GM12892 (cell line): ENCODE measurements at places on chromosomes 12 and 14.

- peak; percentile 58 for DNase-seq
Measured at GRCh38 chr12:121590476-121591143, 9.8 kb upstream of the KDM2B start.

DNA sequence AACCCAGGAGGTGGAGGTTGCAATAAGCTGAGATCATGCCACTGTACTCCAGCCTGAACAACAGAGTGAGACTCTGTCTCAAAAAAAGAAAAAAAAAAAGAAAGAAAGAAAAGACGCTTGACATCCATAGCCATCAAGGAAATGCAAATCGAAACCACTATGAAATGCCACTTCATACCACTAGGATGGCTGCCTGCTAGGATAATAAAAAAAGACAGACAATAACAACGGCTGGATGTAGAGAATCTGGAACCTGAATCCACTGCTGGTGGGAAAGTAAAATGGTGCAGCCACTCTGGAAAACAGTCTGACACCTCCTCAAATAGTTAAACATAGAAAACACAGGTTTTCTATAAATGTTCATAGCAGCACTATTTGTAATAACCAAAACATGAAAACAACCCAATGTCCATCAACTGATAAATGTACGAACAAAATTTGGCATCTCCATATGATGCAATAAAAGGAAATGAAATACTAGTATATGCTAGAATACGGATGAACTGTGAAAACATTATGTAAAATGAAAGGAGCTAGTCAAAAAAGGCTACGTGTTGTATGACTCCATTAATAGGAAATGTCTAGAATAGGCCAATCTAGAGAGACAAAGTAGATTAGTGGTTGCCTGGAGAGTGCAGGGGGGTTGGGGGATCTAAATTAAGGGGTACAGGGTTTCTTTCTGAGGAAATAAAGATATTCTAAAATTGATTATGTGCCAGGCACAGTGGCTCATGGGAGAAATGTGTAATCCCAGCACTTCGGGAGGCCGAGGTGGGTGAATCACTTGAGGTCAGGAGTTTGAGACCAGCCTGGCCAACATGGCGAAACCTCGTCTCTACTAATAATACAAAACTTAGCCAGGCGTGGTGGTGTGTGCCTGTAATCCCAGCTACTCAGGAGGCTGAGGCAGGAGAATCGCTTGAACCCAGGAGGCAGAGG is 9.7 kb downstream of the WSB2 start:
- DNase-seq, result no peak

- DNase-seq, result no peak
Measured at GRCh38 chr12:97131220-97131981, 224.3 kb downstream of the NEDD1 start.

GRCh38 chr12:57133916-57134315 is 5.6 kb downstream of the LRP1 start:
- no peak for DNase-seq

GRCh38 chr12:45973526-45973925 is 16.8 kb downstream of the SCAF11 start:
- no peak for DNase-seq

GRCh38 chr12:12456637-12457036 is 99.8 kb downstream of the BORCS5 start:
- DNase-seq, result no peak

- DNase-seq, result no peak
Measured at GRCh38 chr14:105925615-105926372, 399.4 kb downstream of the TMEM121 start.

DNA sequence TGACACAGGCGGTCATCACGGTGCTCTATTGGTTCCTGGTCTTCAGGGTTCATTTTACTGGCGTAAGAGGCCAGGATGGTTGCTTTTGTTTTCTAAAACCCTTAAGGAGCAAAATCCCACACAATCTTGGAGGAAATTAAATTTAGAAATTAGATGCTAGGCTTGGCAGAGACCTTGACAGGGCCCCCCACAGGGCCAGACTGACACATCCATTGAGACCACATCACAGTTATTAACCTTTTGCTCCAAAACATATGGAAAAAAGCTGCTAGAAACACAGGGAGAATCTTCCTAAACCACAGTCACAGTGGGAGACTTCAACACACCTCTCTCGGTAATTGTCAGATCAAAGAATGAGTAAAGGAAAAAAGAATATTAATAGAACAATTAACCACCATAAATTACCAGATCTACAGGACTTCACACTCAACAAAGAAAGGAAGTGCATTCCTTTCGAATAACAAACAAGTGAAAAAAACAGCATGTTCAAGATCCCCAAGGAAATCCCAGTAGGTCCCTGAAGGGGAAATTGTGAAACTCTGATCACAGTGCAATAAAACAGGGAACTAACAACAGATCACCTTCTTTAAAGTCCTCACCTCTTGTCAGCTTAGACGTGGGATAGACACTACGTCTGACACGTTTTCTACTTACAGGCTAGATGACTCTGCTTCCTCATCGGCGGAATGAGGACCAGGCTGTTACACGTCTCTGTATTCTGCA is 40.2 kb upstream of the TMEM179 start:
- DNase-seq, result no peak

DNA sequence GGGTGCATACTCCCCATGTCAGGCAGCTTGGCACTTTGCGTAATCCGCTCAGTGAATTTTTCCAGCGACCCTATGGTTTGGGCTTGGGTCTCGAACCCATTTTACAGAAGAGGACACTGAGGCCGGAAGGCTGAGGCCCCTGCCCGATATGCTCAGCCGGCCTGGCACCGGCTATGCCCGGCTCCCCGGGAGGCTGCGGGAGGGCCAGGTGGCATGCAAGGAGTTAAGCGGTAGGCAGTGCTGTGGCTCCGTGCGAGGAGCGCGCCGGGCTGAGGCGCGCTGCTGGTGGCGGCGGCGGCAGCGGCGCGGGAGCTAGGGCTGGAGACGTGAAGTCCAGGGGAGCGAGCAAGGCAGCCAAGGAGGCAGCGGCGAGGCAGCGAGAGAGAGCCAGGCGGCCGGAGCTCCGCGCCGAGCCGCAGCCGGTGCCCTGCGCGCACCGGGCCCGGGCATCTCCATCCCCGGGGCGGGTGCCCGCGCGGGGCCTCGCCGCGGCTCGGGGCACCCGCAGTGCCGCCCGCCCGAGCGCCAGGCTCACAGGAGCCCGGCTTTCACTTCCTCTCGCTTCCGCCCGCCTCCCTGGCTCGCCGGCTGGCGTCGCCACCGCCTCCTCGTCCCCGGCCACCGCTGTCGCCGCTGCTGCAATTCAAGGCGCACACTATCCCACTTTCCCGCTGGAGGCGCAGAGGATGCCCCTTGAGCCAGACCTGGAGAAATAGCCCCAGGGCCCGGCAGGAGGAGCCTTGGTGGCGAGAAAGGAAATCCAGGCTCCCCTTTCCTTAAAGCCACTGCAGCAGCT is at the start of gene WSCD2:
TSS of gene WSCD2 (plus strand) at position 272 of the 796 bp plus-strand sequence. CDS start 66,545 bp downstream, outside the sequence.
- DNase-seq, result no peak

DNA sequence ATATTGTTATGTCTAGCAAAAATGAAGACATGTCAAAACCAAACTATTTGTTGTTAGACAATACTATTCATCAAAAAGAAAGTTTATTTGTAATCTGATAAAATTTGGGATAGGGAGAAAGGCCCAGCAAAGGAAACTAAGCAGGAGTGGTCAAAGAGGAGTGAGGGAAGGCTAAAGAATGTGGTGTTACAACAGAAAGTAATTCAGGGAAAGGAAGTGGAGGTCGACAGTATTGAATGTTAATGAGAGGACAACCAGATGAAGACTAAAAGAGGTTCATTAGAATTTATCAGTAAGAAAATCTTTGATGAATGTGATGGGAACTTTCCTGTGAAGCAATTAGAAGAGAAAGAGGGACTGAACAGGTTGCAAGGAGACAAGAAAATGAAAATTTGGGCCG is 33.9 kb downstream of the PLCZ1 start:
- no peak for DNase-seq

- DNase-seq, result no peak
Measured at GRCh38 chr14:44162197-44162596, 344.9 kb downstream of the FSCB start.

GRCh38 chr12:98156697-98157096 is 358.7 kb upstream of the TMPO start:
- no peak for DNase-seq
